ENCODE measurements at places on chromosomes 6 and 20. TPM values are rescaled to one million over a fixed set of nuclear protein-coding genes. Genes with fewer than 3 reads are reported as not detected.

RPS18 gene
- 1,802 TPM for total RNA-seq

OR2B6 gene
- total RNA-seq, result not detected

F13A1 gene
- 757 TPM for total RNA-seq

TNF gene
- not detected for total RNA-seq

FAM209B gene
- not detected for total RNA-seq

ELOVL2 gene
- total RNA-seq, result 0.05 TPM

PSMB8 gene
- total RNA-seq, result 36.0 TPM

SLC22A1 gene
- total RNA-seq, result 0.31 TPM
